ENCODE measurements at places on chromosomes 7 and 10. TPM values are rescaled to one million over a fixed set of nuclear protein-coding genes. Genes with fewer than 3 reads are reported as not detected.

The AGBL3 gene
- total RNA-seq = 1.4 TPM

The CALML3 gene
- not detected for total RNA-seq

The GDF2 gene
- not detected for total RNA-seq

The BEND7 gene
- total RNA-seq = not detected

The CCDC3 gene
- total RNA-seq = 0.23 TPM

The HPSE2 gene
- total RNA-seq = not detected

The HNRNPF gene
- 122 TPM for total RNA-seq

The SFR1 gene
- 18.3 TPM for total RNA-seq

DNA sequence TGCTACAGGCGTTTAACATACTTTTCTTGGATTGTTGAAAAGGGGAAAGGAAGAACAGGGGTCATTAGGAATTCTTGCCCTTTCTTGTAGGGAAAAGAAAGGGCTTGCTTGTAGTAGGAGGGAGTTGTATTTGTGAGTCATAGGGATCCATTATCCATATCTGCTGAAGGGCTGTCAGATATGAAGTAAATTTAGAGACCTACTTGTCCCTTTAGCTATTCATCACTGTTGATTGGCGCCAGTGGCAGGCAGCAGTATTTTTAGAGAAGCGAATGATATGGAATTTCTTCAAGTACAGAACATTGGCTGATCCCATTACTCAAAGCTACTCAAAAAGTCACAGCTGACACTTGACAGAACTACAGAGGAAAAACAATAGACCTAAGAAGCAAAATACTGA lies 97.7 kb downstream of the CELF2 start:
- H3K4me1 ChIP-seq = peaks cover 3% of the 10 kb centered on the region
- H3K27me3 ChIP-seq = no peaks in the 10 kb centered on the region
- no peak overlapping the region for H3K27ac ChIP-seq
- no peak overlapping the region for H3K4me3 ChIP-seq
- DNase-seq = no peak

DNA sequence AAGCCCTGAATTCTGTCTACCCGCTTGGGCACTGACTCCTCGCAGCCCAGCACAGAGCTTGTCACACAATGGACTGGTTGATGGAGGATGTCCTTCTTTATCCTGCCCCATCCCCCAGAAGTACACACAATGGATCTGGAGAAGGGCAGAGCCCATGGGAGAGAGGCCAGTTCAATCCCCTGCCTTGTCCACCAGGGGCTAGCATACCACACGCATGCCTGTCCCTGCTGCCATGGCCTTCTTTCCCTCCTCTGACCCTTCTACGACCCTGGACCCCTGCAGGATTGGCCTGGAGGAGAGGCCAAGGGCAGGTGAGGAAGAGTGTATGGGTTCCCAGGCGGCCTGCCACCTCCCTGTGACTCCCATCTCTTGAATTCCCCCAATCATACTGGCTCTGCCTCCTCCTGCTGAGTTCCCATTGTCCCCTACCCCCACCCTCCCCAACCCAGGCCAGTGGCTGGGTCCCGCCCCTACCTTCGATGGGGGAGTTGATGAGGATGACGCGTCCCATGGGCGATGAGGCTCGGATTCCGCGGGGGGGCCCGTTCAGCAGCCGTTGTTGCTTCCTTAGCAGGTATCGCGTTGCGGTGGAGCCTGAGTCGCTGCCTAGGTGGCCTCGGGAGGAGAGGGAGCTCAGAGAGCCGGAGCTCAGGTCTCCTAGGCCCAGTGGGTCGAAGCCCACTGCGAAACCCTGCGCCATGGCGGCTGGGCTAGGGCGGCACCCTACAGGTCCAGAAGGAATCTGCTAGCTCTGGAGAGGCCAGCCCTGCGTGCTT lies 1.2 kb downstream of the PDZD7 start:
- DNase-seq = no peak
- no peak overlapping the region for H3K4me3 ChIP-seq
- H3K27ac ChIP-seq = no peak overlapping the region
- H3K36me3 ChIP-seq = peaks cover under 1% of the 10 kb centered on the region
- peaks cover 28% of the 10 kb centered on the region for H3K4me1 ChIP-seq

DNA sequence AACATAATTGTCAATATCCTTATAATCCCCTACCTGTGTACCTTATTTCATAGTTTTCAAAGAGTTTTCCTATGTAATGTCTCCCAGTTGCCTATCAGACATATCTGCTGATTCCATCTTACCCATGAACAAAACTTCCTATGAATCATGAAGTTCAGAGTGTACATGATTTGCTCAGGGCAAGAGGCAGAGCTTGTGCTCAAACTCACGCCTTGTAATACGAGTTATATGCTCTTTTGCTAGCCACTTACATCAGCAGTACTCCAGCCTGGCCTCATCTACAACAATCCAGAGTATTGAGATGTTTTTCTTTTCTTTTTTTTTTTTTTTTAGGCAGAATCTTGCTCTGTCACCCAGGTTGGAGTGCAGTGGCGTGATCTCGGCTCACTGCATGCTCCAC lies 11.8 kb downstream of the PKD2L1 start:
- no peaks in the 10 kb centered on the region for H3K36me3 ChIP-seq
- H3K27me3 ChIP-seq = peaks cover 2% of the 10 kb centered on the region
- no peak overlapping the region for H3K4me3 ChIP-seq
- no peaks in the 10 kb centered on the region for H3K4me1 ChIP-seq

DNA sequence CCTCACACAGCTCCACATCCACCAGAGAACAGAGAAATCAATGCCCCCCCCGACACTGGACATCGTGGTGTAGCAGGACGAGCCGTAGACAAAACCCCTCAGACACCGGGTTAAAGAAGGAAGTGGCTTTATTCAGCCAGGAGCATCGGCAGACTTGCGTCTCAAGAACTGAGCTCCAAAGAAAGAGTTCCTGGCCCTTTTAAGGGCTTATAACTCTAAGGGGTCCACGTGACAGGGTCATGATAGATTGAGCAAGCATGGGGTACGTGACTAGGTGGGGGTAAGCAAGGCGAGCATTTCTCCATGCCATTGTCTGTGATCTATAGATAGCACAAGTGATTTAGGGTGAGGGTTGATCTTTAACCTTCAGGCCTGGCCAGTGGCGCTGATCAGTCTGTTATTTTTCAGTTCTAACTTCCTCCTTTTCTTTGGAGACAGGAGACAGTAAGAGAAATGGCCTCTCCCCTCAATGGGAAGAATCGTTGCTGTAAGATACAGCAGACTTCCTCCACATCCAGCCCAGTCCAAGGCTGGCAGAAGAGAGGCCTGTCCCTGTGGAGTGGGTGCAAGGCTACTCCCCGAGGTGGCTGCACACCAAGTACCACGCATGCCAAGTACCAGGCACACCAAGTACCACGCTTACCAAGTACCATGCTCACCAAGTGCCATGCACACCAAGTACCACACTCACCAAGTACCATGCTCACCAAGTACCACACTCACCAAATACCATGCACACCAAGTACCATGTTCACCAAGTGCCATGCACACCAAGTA lies 19.5 kb upstream of the PPP2R2D start:
- no peak overlapping the region for H3K27ac ChIP-seq
- H3K4me1 ChIP-seq = peaks cover 6% of the 10 kb centered on the region
- no peak for DNase-seq
- H3K4me3 ChIP-seq = no peak overlapping the region

- peak overlapping the region; percentile 3 for H3K27ac ChIP-seq
- no peak for DNase-seq
- peaks cover 28% of the 10 kb centered on the region for H3K4me1 ChIP-seq
- no peak overlapping the region for H3K4me3 ChIP-seq
Observed at GRCh38 chr7:43602256-43602655, 19.3 kb downstream of the STK17A start.

DNA sequence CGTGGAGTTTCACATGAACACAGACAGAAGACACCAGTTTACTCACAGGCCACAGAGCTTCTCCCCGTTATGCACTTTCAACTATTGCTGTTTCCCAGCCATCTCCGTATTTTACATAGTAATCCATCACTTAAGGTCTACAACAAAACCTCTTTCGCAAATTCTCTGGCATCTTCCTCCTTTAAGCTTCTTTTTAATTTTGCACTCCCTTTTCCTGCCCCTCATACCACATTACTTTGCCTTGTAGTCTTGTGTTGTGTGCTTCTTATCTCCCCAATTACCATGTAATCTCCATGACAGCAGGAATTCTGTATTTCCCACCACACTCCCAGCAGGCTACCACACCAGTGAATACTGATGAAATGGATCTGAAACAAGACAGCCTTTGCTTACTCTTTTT lies 87.3 kb downstream of the ODAD2 start:
- H3K27me3 ChIP-seq = no peaks in the 10 kb centered on the region
- no peaks in the 10 kb centered on the region for H3K4me1 ChIP-seq
- H3K36me3 ChIP-seq = no peaks in the 10 kb centered on the region
- H3K4me3 ChIP-seq = no peak overlapping the region

GRCh38 chr10:114638821-114639625 lies 19.1 kb downstream of the ABLIM1 start:
- no peak for DNase-seq
- H3K36me3 ChIP-seq = no peaks in the 10 kb centered on the region
- H3K27ac ChIP-seq = no peak overlapping the region
- peaks cover 7% of the 10 kb centered on the region for H3K4me1 ChIP-seq

GRCh38 chr7:3639253-3639652 lies 338.2 kb downstream of the SDK1 start:
- no peak overlapping the region for H3K27ac ChIP-seq
- DNase-seq = no peak
- no peaks in the 10 kb centered on the region for H3K36me3 ChIP-seq

GRCh38 chr10:26931223-26931622 lies 70.5 kb upstream of the ABI1 start:
- H3K4me1 ChIP-seq = peaks cover 7% of the 10 kb centered on the region
- no peak overlapping the region for H3K4me3 ChIP-seq
- H3K36me3 ChIP-seq = no peaks in the 10 kb centered on the region
- peaks cover 2% of the 10 kb centered on the region for H3K27me3 ChIP-seq
- no peak overlapping the region for H3K27ac ChIP-seq

DNA sequence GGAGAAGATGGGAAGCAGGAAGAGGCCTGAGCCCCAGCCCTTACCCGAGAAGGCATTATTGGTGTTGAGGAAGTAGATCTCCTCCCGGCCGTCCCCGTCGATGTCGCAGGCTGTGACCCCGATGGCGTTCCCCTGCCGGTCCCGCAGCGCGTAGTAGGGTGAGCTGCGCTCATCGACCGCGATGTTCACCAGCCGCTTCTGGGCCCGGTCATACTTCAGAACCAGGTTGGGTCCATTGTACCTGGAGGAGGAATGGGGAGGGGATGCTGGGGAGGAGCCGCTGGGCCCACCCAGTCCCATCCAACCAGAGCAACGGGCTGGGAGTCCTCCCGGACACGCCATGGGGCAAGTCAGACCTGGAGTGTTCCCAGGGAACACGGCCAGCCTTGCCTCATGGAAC lies 86.5 kb downstream of the GOLGA7B start:
- H3K4me1 ChIP-seq = no peaks in the 10 kb centered on the region
- H3K4me3 ChIP-seq = no peak overlapping the region
- no peaks in the 10 kb centered on the region for H3K36me3 ChIP-seq
- H3K27ac ChIP-seq = no peak overlapping the region
- DNase-seq = no peak
- no peaks in the 10 kb centered on the region for H3K27me3 ChIP-seq

GRCh38 chr10:29324220-29324841 lies 35.5 kb downstream of the LYZL1 start:
- H3K27me3 ChIP-seq = no peaks in the 10 kb centered on the region
- no peak for DNase-seq
- H3K4me1 ChIP-seq = peaks cover 3% of the 10 kb centered on the region

- no peak overlapping the region for H3K4me3 ChIP-seq
- DNase-seq = no peak
- H3K36me3 ChIP-seq = no peaks in the 10 kb centered on the region
- H3K4me1 ChIP-seq = peaks cover 10% of the 10 kb centered on the region
Observed at GRCh38 chr7:90597563-90598253, 1.6 kb downstream of the CDK14 start.

GRCh38 chr10:60732807-60733516 lies 45.3 kb upstream of the CDK1 start:
- peak; percentile 78 for DNase-seq
- peak overlapping the region; percentile 35 for H3K27ac ChIP-seq
- peaks cover 15% of the 10 kb centered on the region for H3K27me3 ChIP-seq

- no peak overlapping the region for H3K27ac ChIP-seq
- peaks cover 9% of the 10 kb centered on the region for H3K4me1 ChIP-seq
- no peak overlapping the region for H3K4me3 ChIP-seq
- DNase-seq = no peak
- H3K36me3 ChIP-seq = no peaks in the 10 kb centered on the region
- H3K27me3 ChIP-seq = no peaks in the 10 kb centered on the region
Observed at GRCh38 chr10:621981-622740, 67.3 kb downstream of the DIP2C start.

DNA sequence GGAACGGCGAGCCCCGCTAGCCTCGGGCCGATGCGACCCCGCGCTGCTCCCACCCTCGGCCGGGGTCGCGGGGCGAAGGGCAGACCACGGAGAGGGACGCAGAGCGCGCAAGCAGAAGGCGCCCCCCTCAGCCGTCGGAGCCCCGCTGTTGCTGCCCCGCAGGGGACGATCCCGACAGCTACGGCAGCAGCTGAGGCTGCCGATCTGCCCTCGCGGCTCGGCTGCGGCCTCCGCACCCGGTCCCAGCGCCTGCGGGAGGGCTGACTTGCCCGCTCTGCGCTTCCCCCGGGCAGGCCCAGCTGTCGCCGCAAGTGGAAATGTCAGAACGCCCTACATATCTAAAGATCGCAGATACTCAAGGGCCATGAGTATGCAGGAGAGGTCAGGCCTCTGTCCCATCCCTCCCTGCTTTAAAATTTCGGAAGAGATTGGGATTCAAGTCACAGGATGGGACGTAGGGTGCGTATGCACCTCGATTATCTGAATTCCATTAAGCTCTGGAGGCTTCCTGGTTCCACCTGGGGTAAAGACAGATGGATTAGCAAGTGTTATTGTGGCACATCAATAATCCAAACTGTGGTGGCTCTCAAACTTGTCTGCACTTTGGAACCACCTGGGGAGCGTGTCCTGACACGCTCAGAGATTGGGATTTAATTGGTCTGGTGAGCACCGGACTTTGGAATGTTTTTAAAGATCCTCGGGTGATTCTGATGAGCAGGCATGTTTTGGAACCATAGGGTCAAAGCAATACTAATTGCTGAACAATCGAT lies at the start of gene CRPPA:
Gene CRPPA, minus strand, starts transcription at position 206 of the 770 bp plus-strand sequence. CDS start 216 bp downstream, outside the sequence.
- no peaks in the 10 kb centered on the region for H3K27me3 ChIP-seq
- no peaks in the 10 kb centered on the region for H3K36me3 ChIP-seq
- peak within 1 kb of the TSS; percentile 50 for H3K4me3 ChIP-seq
- H3K4me1 ChIP-seq = peaks cover 15% of the 10 kb centered on the region

- H3K36me3 ChIP-seq = no peaks in the 10 kb centered on the region
- no peak for DNase-seq
- H3K27me3 ChIP-seq = no peaks in the 10 kb centered on the region
- peaks cover 12% of the 10 kb centered on the region for H3K4me1 ChIP-seq
- no peak overlapping the region for H3K27ac ChIP-seq
- H3K4me3 ChIP-seq = no peak overlapping the region
Observed at GRCh38 chr10:21934307-21934706, 69.2 kb downstream of the DNAJC1 start.

DNA sequence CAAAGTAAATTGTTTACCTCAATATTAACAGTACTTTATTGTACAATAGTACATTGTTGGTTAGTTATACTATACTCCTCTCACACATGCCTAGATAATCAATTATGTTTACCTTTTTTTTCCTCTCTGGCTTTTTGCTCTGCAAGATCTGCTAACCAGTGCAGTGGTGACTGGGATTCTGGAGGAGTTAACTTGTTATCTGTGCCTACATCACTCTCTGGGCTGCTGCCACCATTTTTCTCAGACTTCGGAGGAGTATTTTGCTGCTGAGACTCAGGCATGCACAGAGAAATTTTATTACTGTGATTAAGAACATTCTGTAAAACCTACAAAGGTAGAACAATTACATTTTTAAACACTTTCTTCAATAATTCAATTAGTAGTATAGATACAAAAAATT lies 59.7 kb downstream of the NRBF2 start:
- H3K36me3 ChIP-seq = peaks cover 75% of the 10 kb centered on the region
- no peak overlapping the region for H3K4me3 ChIP-seq
- no peak overlapping the region for H3K27ac ChIP-seq

Measured in natural killer cell (primary cell).